Natural killer cell (primary cell): ENCODE measurements at places on chromosomes 1 and 21. TPM values are rescaled to one million over a fixed set of nuclear protein-coding genes. Genes with fewer than 3 reads are reported as not detected.

The SDC3 gene
- total RNA-seq, result not detected

The IRF2BP2 gene
- total RNA-seq, result 266 TPM

The GSTM3 gene
- total RNA-seq, result 3.0 TPM

GRCh38 chr1:147673406-147673805 lies 3.1 kb upstream of the ACP6 start:
- DNase-seq, result no peak

- no peak for DNase-seq
Measured at GRCh38 chr1:238753252-238753651, 633.1 kb upstream of the CHRM3 start.

GRCh38 chr1:150180474-150180873 lies 30.8 kb downstream of the PLEKHO1 start:
- no peak for DNase-seq

DNA sequence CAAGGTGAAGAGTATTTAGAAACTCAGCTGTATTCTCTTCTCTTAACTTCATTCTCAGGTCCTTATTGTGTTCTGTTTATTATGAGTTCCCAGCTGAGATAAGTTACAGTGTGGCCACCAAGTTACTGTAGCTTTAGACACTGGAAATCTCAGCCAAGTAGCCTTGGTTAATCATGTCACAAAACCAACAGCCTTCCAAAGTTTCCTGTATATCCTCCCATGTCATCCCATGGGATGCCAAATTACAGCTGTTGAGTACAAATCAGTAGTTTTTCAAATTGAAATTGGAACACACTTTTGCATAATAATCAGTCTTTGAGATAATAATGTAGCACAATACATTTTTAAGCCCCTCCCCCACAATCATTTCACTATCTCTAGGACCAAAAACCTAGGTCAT lies 10.7 kb downstream of the ADAMTS5 start:
- no peak for DNase-seq

DNA sequence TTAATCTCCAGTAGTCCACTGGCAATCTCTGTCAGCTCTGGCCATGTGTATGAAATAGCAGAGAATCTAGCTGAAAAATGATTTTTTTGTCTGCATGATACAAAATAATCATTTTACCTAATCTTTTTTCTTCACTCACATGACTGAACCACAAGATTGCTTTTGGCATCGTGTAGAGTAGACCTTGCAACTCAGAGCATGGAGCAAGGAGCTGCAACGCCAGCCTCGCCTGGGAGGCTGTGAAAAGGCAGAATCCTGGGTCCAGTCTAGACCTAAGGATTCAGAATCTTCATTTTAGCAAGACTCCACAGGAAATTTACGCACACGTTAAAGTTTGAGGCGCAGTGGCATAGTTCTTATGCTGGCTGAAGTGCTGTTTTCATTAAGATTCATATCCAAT lies 40.2 kb downstream of the TOMM20 start:
- no peak for DNase-seq
